BE2C (cell line): ENCODE measurements at places on chromosomes 13 and 19.

GRCh38 chr19:43444531-43445287 is 20.7 kb downstream of the LYPD3 start:
- DNase-seq, result no peak

GRCh38 chr19:4136680-4137088 is 12.8 kb upstream of the MAP2K2 start:
- no peak for DNase-seq

DNA sequence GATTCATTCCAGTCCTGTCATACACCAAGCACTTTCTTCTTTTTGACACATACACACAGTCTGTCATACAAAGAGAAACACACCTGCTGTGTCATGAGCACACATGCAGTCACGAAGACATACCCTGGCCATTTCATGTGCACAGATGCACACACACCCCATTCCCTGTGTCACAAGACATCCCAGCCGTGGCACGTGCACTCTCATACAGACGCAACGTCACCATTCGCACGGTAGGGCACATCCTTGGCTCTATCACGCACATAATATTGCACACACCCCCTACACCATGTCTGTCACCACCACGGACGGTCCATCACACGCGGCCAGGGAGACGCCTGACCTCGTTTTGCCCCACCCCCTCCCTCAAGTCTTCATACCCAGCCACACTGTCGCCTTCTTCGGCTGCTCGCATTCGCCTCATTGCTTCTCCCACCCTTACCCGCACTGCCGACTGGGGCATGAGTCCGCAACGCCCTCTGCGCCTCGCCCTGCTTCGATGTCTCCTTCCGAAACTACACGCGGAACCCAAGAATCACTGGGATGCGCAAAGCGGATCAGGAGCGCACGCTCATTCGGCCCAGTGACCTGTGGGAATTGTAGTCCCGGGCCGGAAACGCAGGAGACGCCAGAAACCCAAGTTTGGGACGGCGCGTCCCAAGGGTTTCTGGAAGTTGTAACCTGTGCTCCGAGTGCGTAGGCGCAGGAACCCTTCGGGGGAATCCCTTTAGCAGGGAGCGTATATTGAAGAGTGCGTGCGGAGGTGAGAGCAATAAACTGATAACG is 6.8 kb upstream of the ZNF283 start:
- peak; percentile 26 for DNase-seq

GRCh38 chr13:26060357-26060756 is 8.5 kb upstream of the SHISA2 start:
- no peak for DNase-seq

- no peak for DNase-seq
Measured at GRCh38 chr13:102862624-102863210, 16.9 kb downstream of the ERCC5 start.

DNA sequence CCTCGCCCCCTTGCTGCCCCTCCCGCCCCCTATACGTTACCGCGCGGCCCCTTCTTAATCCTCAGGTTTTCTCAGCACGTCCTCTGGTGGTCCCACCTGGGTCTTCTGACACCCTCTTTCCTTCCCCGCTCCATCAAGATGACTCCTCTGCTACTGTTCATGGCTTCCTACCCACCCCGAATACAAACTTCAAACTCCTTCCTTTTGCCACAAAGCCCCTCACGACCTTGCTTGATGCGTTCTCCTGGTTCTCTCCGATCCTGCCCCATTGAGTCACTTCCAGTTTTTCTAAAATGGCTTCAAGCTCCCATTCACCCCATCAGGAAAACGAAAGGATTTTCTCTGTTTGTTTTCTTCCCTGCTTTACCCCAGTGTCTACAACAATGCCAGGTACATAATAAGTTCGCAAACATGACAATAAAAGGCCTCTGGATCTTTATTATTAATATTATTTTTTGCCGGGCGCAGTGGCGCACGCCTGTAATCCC is 734 bp upstream of the SERTAD3 start:
- DNase-seq, result no peak

GRCh38 chr13:80555796-80556678 is 215.1 kb upstream of the SPRY2 start:
- DNase-seq, result no peak

- DNase-seq, result no peak
Measured at GRCh38 chr19:926589-927350, 935 bp downstream of the ARID3A start.

DNA sequence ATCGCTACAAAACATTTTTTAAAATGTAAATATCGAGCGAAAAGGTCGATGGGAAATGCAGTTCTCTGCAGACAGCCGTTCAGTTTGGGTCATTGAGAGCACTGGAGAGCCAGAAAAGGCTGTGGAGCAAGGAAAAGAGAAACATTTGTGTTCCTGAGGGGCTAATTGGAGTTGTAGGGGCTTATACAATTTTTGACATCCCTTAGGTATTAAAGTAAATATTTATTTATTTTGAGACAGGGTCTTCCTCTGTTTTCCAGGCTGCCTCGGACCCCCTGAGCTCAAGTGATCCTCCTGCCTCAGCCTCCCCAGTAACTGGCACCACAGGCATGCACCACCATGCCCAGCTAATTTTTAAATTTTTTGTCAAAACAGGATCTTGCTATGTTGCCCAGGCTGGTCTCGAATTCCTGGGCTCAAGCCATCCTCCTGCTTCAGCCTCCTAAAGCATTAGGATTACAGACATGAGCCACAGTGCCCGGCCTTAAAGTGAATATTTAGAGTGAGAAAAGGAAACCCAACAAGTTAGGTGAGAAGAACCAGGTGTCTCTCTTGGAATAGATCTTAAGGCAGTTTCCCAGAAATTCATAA is 825 bp upstream of the YIF1B start:
- no peak for DNase-seq
